Skeletal muscle cell (primary cell): ENCODE measurements at places on chromosomes 7 and 10.

GRCh38 chr10:48187713-48188485, 86.6 kb downstream of the FRMPD2 start:
- no peak for DNase-seq

GRCh38 chr7:123557016-123557397, 611 bp downstream of the NDUFA5 start:
- DNase-seq, result no peak

DNA sequence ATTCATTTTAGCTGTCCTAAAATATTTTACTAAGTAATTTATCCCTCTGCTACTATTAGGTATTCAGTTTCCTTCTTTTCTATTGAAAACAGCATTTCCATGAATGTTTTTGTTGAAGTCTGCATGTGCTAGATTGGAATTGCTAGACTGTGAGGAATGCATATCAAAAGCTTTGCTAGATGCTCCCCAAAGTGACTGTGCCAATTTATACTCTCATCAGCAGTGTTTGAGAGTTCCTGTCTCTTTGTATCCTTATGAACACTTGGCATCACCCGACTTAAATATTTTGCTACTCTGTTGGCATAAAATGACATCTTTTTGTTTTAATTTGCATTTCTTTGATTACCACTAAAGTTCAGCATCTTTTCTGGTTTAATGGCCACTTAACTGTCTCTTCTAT, 45.0 kb upstream of the PRR15 start:
- no peak for DNase-seq

GRCh38 chr7:131488361-131488760, 68.1 kb downstream of the PODXL start:
- no peak for DNase-seq

- DNase-seq, result no peak
These were observed 59.2 kb downstream of the LHPP start for GRCh38 chr10:124520558-124521428.

GRCh38 chr7:22662556-22663356, 64.2 kb upstream of the IL6 start:
- no peak for DNase-seq

- DNase-seq, result no peak
These were observed 361.0 kb downstream of the PHTF2 start for GRCh38 chr7:78159545-78159944.

DNA sequence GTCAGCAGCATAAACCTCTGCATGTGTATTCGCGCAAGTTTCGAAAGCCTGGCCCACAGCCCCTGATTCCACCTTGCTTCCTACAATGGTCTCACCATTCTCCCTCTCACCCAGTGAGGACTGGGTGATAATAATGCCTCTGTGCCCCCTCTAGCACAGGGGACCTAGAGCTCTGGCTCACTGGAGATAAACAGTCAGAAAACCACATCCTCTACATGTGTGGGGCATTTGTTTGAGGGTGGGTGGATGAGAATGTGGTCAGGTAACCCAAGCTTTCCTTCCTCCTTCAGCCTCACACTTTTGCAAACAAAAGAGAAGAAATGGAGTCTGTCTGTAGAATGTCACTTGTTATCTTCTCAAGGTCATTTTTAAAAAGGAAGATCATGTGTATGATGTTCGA, 373.5 kb downstream of the KCNMA1 start:
- no peak for DNase-seq

DNA sequence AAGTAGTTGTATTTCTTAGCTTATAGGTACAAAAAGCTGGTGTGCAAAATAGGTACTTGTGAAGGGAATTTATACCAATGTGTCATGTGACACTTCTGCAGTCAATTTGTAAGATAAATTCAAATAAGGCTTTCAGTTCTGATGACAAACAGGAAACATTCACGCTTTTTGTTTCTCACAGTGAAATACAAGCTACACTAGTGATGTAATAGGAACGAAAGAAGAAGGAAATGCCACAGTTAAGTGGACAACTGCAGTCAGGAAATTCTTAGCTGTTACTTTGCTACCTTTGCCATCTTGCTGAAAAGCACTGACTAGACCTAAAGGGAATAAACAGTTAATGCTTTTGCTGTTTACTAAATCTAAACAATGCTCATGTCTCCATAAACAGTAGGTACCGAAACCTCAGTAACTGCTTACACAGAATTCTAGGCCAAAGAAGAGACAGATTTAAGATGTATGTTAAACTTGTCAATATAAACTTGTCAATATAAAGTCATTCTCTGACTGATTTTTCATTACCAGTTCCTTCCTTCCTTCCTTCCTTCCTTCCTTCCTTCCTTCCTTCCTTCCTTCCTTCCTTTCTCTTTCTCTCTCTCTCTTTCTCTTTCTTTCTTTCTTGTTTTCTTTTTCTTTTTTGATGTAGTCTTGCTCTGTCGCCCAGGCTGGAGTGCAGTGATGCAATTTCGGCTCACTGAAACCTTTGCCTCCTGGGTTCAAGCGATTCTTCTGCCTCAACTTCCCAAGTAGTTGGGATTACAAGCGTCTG, 10.1 kb downstream of the OTUD1 start:
- DNase-seq, result no peak

DNA sequence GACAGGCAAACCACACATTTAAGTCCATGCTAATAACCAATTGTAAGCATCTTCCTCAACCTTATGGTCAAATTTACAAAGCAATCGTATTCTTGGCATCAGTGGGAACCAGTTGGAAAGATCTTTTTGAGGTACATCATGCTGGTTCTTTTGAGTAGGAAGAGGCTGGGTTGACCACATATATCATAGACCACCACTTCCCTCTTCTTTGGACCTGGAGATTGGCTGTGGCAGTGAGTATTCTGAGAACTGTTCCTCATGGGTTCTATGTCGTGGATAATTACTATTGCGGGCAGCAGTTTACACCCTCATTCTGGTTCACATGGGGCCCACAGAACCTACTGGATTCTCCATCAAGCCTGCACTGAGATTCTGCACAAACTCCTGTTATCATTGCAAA, 35.5 kb upstream of the C1GALT1 start:
- DNase-seq, result no peak

DNA sequence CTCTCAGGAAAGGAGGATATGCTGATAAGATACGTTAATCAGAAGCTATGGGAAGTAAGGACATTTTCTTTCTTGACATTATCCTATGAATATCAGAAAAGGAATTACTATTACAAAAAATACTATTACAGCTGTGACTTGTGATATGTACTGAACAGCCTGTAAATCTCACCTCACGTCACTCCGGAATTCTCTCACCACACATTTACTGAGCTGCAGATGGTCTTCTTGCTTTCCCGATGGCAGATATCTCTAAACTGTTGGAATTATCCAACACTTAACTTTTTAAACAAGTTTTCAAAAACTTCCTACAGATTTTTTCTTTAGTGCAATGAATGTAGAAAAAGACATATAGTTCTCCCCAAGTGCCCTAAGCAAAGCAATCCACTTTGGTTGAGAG, 313.4 kb downstream of the GPR37 start:
- no peak for DNase-seq

GRCh38 chr10:110426294-110427181, 71.2 kb upstream of the DUSP5 start:
- DNase-seq, result peak; percentile 93
